Osteoblast (primary cell): ENCODE measurements at places on chromosomes 13 and 19.

GRCh38 chr19:42282819-42283187 lies 13.8 kb downstream of the CIC start:
- peak; percentile 76 for DNase-seq

DNA sequence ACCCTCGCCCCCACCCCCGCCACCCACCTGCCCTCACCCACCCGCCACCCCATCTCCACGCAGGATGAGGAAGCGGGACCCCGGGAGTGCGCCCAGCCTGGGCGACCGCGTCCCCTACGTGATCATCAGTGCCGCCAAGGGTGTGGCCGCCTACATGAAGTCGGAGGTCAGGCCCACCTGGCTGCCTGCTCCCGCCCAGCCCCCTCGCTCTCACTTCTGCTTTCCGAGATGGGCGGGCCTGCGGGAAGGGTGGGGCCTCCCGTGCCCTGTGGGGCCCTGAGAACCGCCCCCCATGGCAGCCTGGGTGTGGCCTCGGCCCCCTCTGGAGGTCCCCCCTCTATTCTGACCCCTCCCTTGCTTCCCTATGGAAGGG lies 3.1 kb upstream of the SPIB start:
- DNase-seq, result no peak

DNA sequence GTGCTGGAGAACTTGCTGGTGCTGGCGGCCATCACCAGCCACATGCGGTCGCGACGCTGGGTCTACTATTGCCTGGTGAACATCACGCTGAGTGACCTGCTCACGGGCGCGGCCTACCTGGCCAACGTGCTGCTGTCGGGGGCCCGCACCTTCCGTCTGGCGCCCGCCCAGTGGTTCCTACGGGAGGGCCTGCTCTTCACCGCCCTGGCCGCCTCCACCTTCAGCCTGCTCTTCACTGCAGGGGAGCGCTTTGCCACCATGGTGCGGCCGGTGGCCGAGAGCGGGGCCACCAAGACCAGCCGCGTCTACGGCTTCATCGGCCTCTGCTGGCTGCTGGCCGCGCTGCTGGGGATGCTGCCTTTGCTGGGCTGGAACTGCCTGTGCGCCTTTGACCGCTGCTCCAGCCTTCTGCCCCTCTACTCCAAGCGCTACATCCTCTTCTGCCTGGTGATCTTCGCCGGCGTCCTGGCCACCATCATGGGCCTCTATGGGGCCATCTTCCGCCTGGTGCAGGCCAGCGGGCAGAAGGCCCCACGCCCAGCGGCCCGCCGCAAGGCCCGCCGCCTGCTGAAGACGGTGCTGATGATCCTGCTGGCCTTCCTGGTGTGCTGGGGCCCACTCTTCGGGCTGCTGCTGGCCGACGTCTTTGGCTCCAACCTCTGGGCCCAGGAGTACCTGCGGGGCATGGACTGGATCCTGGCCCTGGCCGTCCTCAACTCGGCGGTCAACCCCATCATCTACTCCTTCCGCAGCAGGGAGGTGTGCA lies 587 bp downstream of the S1PR4 start:
- peak; percentile 53 for DNase-seq

- DNase-seq, result no peak
Observed at GRCh38 chr13:65631078-65631477, 1599.1 kb downstream of the PCDH9 start.

GRCh38 chr19:1811942-1812425 lies at the start of gene ATP8B3:
Gene ATP8B3, minus strand, starts transcription at chr19:1812276. Its CDS starts 540 bp downstream, at chr19:1811736.
- no peak for DNase-seq

- peak; percentile 39 for DNase-seq
Observed at GRCh38 chr13:73417012-73417615, 358.3 kb downstream of the KLF5 start.
